Activated naive CD4-positive, alpha-beta T cell (primary cell): ENCODE measurements at places on chromosomes 7 and 10.
A peak's percentile ranks its signal among the peaks of the same experiment; 100 is the strongest.

GRCh38 chr10:82266438-82266837, 391.4 kb downstream of the NRG3 start:
- no peak for DNase-seq

DNA sequence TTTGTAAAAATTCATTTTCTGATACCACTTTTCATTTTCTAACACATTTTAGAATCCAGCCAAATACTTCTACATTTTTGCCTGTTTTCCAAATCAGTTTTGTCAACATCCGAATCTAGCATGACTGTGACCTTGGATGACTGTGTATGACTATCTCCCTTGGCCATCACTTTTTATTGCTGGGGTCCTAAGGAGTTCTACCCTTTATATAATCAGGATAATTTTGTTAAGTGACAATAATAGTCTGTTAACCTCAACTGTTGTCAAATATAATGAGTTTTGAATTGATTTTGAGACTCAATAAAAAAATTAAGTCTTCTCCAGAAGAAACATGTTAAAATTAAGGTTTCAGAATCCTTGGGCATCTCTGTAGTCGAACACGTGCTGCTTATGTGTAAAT, 53.3 kb downstream of the SEC23IP start:
- DNase-seq = no peak

DNA sequence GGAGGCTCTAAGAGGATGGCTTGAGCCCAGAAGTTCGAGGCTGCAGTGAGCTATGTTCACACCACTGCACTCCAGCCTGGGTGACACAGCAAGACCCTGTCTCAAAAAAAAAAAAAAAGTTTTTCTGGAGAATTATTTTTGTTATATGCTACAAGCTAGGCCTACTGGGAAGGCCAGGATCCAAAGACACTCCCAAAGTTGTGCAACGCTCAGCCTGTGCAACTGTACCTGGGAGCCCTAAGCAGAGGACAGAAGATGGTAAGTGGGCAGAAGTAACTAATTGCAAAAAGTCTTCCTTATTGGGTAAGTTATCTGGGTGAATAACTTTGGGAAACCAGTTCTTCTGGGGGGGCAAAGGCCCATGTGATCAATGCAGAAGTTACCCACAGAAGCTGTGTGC, 17.3 kb downstream of the HIP1 start:
- no peak for DNase-seq

- no peak for DNase-seq
These were observed 97.6 kb downstream of the CUX1 start for GRCh38 chr7:101915000-101915399.

DNA sequence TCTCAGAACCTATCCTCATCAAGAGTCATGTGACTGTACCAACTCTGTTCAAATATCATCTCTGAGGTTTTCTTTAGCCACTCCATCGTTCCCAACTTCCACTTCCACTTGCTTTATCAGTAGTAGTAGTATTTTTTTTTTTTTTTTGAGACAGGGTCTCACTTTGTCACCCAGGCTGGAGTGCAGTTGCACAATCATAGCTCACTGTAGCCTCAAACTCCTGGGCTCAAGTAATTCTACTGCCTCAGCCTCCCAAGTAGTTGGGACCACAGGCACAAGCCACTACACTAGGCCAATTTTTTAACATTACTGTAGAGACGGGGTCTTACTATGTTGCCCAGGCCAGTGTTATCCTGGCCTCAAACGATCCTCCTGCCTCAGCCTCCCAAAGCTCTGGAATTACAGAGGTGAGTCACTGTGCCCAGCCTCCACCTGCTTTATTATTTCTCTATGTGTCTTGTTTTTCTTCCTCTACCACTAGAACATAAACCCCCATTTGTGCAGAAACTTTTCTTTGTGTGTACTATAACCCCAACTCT, 5.9 kb downstream of the NCAPG2 start:
- DNase-seq = no peak

- DNase-seq = peak; percentile 16
These were observed 863 bp downstream of the ST8SIA6 start for GRCh38 chr10:17453373-17454091.

GRCh38 chr7:110356438-110356837, 734.5 kb upstream of the LRRN3 start:
- no peak for DNase-seq

DNA sequence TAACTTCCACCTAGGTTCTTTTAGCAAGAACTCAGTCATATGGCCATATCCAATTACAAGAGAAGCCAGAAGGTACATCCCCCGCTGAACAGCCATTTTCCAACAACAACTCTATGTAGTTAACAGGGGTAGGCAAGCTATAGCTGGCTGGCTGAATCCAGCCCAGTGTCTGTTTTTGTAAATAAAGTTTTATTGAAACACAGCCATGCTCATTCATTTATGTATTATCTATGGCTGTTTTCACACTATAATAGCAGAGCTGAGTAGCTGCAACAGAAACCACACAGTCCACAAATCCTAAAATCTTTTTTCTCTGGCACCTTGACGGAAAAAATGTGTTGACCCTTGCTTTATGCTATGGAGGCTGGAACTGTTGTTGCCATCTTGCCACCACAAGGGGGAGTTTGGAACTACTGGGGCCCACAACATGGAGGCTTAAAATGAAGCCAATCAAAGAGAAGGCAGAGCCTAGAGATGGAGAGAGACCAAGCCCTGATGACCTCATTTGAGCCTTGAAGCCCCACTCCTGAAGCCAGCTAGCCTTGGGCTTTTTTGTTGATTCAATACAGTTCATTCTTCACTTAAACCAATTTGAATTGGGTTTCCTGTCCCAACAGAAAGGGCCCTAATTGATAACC, 33.3 kb upstream of the XPNPEP1 start:
- no peak for DNase-seq

GRCh38 chr7:96499532-96499931, 177.6 kb upstream of the SLC25A13 start:
- no peak for DNase-seq

- no peak for DNase-seq
These were observed 62.6 kb upstream of the GHITM start for GRCh38 chr10:84076540-84077195.

- DNase-seq = no peak
These were observed 43.1 kb upstream of the KDM7A start for GRCh38 chr7:140219672-140220524.

DNA sequence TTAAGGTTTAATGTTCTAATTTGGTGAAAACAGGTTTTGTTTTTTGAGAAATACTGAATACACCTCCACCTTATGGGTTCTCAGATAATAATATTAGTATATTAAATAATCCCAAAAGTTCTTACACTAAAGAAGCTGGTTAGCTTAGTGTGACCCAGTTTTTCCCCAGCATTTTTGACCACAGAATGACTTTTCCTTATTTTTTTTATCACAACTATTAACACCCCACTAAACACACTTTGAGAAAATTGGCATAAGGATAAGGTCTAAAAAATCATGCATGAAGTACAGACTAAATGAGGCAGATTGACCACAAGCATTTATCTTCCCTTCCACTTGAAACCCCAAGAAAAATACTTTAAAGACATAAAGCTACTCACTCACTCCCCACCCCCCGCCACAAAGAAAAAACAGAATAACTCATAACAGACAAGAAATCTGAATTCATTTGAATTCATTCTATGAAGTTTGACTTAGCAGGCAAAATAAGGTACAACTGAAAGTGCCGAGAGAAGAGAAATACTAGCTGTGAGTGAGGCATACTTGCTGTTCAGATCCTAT, 49.7 kb upstream of the WNT16 start:
- DNase-seq = no peak

DNA sequence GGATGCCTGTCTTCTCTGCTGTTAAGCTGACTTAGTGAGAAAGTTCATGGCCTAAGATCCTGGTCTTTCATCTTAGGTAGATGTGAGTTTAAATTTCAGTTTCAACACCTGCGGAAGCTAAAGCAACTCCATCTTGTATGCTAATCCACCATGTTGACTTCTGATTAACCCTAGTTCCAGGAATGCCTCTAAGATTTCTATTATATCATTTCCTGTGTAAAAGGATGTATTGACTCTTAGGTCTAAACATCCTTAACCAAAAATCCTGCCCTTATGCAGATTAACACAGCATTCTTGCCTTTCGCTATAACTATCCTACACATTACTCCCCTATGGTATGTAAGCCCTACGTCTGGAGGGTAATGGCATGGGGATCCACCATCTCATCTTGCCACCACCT, 94.4 kb upstream of the CCDC6 start:
- no peak for DNase-seq

- DNase-seq = no peak
These were observed 144.6 kb downstream of the GLCCI1 start for GRCh38 chr7:8113184-8113583.

DNA sequence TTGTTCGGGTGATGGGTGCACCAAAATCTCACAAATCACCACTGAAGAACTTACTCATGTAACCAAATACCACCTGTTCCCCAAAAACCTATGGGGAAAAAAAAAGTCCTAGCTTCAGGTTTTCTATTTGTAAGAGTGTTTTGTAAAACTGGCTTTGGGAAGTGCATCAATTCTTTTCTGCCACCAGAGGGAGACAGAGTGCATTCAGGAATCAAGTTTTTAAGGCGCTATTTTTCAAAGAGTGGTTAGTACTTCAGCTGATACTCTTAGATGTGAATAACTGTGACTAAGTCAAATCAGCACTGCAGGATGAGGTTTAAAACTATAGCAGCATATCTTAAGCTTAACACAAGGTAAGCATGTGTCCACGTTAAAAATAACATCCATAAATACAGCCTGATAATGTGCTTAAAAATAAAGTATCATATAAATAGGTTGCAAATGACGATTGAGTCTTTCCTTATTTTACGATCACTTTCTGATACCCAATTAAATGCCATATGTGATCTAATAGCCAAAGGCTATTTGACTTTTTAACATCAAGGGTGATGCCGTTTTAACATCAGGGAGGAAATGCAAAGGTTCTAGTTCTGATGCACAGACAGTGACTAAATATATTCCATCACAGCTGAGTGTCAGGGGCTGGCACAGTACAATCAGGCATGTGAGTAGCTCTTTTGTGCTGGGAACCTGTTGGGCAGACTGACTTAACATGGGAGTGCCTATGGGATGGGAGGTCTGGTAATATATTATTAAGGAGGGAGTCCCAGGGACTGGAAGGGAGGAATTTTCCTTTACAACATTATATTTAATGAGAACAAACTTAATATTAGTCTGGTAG, 10.6 kb upstream of the LYZL2 start:
- DNase-seq = no peak
